ENCODE measurements at places on chromosomes 1 and 21.

GRCh38 chr1:16208270-16208987 is 4.0 kb downstream of the ARHGEF19 start:
- no peak for DNase-seq

- no peak for DNase-seq
Measured at GRCh38 chr1:51264451-51264850, 28.4 kb downstream of the RNF11 start.

DNA sequence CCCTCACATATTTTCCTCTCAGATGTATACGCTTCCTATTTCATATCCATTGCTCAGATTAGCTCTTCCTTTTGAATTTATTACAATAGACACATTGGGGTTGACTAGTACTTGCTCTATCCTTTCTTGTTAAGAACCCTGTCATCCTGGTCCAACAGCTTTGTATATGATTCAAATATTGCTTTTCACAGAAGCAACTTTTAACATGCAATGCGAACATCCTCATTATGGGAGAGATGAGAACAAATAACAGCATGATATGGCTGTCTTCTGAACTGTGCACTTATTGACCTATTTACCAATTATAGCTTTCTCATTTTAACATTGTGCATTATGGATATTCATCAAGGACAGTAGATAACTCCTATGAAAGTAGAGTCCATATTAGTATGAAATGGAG is 510.8 kb downstream of the PTPRC start:
- no peak for DNase-seq

GRCh38 chr1:218985424-218985984 is 188.2 kb upstream of the LYPLAL1 start:
- no peak for DNase-seq

DNA sequence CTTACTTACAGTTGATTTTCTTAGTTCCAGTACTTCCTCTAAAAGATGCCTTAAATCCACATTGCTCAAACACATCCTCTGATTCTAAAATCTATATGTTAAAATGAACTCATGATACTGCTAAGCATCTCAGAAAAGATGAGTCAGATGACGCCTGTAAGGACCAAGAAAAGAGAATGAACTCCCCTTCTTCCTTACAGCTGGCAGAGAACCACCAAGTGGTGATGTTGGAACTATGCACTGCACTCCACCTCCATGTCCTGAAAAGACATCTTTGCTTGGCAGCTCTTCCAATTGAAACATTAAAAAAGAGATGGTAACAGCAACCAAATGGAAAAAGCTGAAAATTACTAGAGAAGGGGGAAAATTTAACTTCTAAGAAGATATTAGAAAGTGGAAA is 648.8 kb downstream of the PTPRC start:
- no peak for DNase-seq

DNA sequence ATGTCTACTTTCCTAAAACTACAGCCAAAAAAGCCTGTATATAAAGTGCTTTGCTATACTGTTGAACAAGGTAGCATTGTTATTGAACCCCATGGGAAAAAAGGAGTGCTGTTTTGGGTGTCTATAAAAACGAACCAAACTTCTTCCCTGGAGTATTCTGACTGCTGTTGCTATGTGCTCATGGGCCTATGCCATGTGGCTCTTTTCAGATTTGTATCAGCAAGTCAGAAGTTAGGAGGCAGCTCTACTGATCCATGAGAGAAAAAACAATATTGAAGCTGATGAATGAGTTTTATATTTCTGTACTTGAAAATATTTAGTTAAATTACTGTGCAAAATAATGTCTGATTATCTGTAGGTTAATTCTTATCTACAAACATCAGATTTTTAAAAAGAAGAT is 66.5 kb downstream of the ADGRL2 start:
- no peak for DNase-seq

- no peak for DNase-seq
Measured at GRCh38 chr1:200336901-200337391, 72.9 kb downstream of the ZNF281 start.

DNA sequence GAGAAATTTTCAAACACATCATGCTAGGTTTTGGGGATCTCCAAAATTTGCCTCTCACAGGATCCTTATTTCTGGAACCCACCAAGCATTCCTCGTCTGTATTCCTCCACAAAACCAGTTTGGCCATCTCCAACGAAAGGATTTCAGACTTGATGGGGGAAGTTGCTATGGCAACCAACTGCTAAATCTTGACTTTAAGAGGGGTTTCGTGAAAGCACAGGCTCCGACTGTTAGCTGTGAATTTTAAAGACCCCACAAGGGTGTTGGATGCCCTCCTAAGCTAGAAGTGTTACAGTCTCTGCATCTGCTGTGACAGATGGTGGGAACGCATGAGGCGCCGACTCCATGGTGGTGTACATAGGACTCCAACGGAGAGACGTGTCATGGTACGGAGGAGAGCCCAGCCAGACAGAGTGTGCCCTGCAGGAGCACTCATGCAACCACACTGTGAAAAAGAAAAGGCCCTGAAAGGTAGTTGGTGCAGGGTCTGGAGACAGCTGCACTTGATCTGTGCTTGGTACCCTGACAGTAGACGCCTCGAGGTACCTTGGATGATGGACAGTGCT is 147.1 kb downstream of the ASTN1 start:
- no peak for DNase-seq

GRCh38 chr1:938088-938683 is 14.5 kb downstream of the SAMD11 start:
- DNase-seq, result no peak

Data from NCI-H526 (cell line).